ENCODE measurements at places on chromosomes 1 and 21. TPM values are rescaled to one million over a fixed set of nuclear protein-coding genes. Genes with fewer than 3 reads are reported as not detected.

Gene PARK7
- 210 TPM for total RNA-seq

Gene APOBEC4
- not detected for total RNA-seq

Gene MTARC1
- total RNA-seq, result 4.8 TPM

Gene MAP3K21
- total RNA-seq, result 1.1 TPM

Gene S100A14
- total RNA-seq, result not detected

Gene C4BPA
- total RNA-seq, result not detected

Gene CRP
- not detected for total RNA-seq

Gene ATP6V1G3
- total RNA-seq, result not detected

Gene FCGR2B
- total RNA-seq, result 2.9 TPM

Gene XCL2
- not detected for total RNA-seq

Gene DNAJC16
- total RNA-seq, result 22.9 TPM

Gene AKNAD1
- total RNA-seq, result 0.31 TPM

Gene STUM
- 7.9 TPM for total RNA-seq

Gene SLC37A1
- total RNA-seq, result 9.9 TPM

Gene RNF207
- total RNA-seq, result 10.7 TPM

Gene JTB
- 91.9 TPM for total RNA-seq

Gene SPRR3
- 0.34 TPM for total RNA-seq

Gene MAN1C1
- total RNA-seq, result 4.8 TPM

Gene DCDC2B
- total RNA-seq, result not detected

Gene LCE4A
- not detected for total RNA-seq

Gene ITGB2
- total RNA-seq, result not detected

Gene PLA2G2C
- total RNA-seq, result not detected

Gene ZBTB8A
- total RNA-seq, result 8.3 TPM

Gene PRKAA2
- under 0.01 TPM for total RNA-seq

Gene ITLN2
- total RNA-seq, result not detected

Gene OR6N1
- not detected for total RNA-seq

Gene TGFB2
- 5.5 TPM for total RNA-seq

Gene ANXA9
- total RNA-seq, result 0.36 TPM

Gene ADAMTS4
- 18.6 TPM for total RNA-seq

Gene IFI44L
- 174 TPM for total RNA-seq

Gene RGS1
- 1.0 TPM for total RNA-seq

Gene HSF2BP
- total RNA-seq, result 1.0 TPM

Gene HSPB7
- not detected for total RNA-seq

Gene CACNA1S
- not detected for total RNA-seq

Gene PADI6
- total RNA-seq, result not detected

Gene OR2M7
- total RNA-seq, result not detected

Gene C2CD2
- total RNA-seq, result 16.7 TPM

Gene KIF21B
- total RNA-seq, result under 0.01 TPM

Gene PEAR1
- not detected for total RNA-seq

Gene TIMM17A
- 79.3 TPM for total RNA-seq

Gene LRRN2
- not detected for total RNA-seq

Gene OR2T4
- total RNA-seq, result not detected

Gene C1QA
- not detected for total RNA-seq

Gene CD52
- total RNA-seq, result not detected

Gene CDK18
- 7.2 TPM for total RNA-seq

Gene DUSP23
- total RNA-seq, result 31.7 TPM

Gene TCHH
- total RNA-seq, result not detected

Gene TFF3
- total RNA-seq, result 2.4 TPM

Gene SV2A
- 3.1 TPM for total RNA-seq

Gene DCST1
- total RNA-seq, result not detected

Gene NPHS2
- not detected for total RNA-seq
